Stromal cell of bone marrow (primary cell): ENCODE measurements at places on chromosomes 5 and 9.

GRCh38 chr9:126853667-126854066 lies 6.8 kb upstream of the ZBTB34 start:
- DNase-seq, result no peak

GRCh38 chr9:132810314-132810713 lies 67.8 kb downstream of the AK8 start:
- DNase-seq, result no peak

- DNase-seq, result no peak
Measured at GRCh38 chr9:132018957-132019405, 60.7 kb downstream of the MED27 start.

DNA sequence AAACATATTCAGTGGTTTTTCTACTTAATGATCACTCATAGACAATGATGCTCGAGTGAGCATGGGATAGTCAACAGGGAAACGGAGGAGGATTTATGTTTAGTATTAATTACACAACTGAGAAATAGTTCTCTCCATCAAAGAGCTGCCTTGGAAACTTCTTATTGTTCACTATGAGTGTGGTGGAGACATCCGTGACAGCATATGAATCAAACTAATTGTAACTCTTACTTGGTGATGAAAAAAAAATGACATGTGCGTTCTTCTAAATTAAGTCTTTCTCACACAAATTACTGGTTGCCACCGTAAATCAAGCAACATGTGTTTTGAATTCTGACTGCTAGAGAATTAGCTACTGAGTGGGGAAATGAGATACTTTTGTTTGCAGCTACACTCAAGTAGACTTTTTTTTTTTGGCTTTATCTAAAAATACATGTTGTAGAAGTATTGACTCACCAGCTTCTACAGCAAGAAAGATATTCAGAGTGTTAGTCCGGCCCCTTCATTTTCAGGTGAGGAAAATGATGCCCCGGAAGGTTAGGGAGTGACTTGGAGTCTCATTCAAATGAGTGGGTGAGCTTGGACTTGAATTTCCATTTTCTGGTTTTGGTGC lies 179.4 kb downstream of the CFAP90 start:
- no peak for DNase-seq

DNA sequence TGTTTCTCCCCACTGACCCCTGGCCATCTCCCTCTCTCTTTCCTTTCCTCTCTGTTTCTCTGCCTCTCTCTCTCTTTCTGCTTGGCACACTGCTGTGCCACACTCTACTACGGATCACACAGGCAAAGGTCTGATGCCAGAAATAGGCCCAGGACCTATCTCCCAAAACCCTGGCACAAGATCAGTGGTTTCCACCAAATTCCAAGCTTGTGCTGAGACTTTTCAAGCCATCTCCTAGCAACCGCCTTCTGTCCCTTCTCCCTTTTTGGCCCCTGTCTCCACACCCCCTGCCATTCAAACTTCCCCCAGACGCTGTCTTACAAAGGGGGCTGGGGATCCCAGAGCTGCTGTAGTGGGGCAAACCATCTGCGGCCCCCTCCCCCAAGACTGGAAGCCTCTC lies 38.5 kb upstream of the RARS1 start:
- DNase-seq, result no peak
